ENCODE measurements at places on chromosomes 13 and 19.
A peak's percentile ranks its signal among the peaks of the same experiment; 100 is the strongest.

- DNase-seq = peak; percentile 66
Measured at GRCh38 chr19:19490214-19490968, 25.0 kb downstream of the TSSK6 start.

DNA sequence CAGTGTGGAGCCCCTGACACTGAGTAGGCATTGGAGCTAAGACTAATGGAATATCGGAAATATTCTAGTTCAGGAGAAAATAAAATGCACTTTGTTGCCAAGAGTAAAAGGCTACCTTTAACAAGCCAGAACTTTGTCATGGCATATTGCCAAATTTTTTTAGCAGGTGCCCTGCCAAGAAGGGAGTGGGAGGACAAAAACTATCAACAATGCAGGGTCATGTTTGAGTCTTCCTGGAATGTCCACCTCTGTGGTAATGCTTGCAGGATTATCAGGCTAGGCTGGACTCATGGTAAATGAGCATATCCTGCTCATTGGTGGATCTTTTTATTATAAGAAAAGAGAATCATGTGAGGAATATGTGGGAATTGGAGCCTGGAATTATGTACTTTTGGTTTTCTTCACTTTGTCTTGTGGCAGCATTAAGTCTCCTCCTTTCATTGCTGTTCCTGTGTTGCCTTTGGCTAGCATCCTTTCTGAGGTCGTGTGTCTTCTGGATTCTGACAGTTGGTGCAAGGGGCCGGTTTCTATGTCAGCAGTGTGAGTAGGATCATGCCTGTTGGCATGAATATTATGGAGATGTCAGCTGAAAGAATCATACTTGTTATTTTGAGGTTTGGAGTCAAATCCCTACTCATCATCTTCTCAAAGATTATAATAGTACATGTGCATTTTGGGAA, 122.9 kb upstream of the SPRY2 start:
- DNase-seq = no peak

GRCh38 chr19:31541396-31541795, 192.2 kb upstream of the TSHZ3 start:
- DNase-seq = no peak

- DNase-seq = no peak
Measured at GRCh38 chr19:18723871-18724377, 40.4 kb downstream of the CRTC1 start.

DNA sequence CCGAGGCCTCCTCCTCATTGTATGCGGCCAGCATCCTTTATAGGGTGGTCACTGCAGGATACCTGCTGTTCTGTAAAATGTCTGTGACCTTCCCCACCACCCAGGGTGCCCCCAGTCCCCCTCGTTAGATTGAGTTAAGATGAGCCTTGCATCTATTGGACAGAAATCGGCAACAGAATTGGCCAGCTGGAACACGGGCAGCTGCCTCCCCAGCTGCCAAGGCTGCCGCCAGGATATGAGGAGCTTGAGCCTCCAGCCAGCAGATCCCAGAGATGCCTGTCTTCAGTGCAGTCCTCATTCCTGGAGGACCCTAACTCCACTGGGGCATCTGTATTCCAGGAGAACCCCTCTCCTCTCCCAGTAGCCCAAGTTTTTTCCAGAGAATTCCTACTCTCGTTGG, 463.0 kb downstream of the TSHZ3 start:
- no peak for DNase-seq

DNA sequence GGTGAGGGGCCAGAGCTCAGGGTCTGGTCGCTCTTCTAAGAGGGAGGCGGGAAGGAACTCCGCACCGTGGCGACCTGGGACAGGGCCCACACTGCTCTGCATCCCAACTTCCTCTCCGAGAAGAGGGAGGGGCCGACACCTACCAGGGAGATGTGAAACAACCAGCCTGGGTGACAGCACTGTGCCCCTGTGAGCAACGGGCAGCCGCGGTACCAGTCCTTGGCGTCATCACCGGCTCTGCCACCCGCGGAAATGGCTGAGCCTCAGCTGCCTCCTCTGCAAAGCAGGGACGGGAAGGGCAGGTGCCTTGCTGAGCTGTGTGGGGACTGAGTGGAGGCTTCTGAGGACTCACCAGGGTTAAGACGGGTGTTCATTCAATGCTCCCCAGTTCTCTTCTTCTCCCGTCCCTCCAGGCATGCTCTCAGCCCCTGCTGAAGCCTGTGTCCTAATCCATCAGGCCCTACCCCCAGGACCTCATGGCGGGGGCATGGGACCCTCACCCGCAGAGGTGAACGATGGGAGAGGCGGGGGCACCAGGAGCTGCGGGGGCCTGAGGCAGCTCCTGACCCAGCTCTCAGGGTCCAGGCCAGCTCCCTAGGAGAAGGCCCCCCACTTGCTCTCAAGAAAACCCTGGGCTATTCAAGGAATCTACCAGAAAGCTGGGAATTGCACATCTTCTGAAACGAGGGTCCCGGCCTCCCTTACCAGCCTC, 9.3 kb downstream of the ZNF787 start:
- DNase-seq = no peak

DNA sequence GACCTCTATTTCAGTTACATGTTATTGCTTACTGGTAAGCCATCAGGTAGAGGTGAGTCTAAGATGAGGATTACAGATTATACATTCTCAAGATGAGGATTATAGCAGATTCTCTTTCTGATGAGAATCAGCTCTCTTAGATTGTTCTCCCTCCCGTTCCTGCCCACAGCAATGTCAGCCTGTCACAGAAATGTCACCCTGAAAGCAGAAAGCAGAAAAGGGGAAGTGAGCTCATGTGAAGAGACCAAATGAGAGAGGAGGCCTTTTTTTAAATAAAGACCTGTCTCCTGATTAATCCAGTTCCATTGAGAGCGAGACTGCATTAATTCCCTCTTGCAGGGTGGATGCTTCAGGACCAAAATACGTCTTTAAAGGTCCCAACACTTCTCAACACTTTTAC, 445.6 kb downstream of the KCTD12 start:
- DNase-seq = no peak

DNA sequence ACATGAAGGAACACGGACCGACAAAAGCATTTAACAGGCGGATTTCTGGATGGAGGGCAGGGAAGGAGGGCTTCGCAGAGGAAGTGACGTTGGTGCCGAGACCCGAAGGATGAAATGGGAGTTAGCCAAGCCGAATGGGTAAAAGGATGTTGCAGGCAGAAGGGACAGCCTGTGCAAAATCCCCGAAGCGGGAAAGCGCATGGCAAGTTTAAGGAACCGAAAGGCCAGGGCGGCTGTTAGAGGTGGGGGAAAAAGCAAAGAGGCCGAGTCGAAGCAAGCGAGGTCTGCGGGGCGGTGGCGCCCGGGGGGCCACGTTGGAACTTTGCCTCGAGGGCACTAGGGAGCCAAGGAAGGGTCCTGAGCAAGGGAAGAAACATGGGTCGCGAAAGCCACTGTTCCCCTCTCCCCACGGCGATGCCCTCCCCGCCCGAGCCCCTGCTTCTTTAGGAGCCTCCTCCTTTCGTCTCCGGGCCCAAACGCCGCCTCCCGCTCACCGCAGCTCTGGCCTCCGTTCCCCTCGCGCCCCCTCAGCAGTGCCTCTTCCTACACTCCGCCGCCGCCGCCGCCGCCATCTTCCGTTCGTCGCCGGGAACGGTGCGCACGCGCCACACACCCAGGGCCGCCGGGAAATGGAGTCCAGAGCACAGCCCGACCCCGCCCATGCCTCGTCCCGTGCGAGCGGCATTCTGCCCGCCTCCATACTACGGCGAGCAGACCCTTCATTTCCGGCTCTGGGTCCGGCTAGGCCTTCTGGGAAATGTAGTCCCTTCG, at the start of gene SYMPK:
Gene SYMPK (minus strand): TSS at position 584 of the 771 bp plus-strand sequence. CDS start 8,652 bp downstream, outside the sequence.
- peak; percentile 98 for DNase-seq

DNA sequence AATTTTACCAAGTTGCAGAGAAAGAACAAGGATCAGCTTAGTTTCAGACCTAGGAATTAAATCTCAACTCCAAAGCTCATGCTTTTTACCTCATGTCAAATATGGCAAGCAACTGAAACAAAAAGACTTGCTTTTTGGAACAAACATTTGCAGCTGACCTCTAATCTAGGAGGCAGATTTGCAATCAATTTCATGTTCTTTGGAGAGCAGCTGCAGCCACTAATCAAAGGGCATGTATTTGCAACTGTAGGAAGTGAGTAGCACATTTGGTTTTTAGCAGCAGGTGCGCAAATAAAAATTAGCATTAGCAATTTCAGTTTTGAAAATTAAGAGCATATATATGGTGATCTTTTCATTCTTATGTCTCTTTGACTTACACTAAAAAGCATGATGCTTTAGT, 459.3 kb upstream of the SLC10A2 start:
- no peak for DNase-seq

- no peak for DNase-seq
Measured at GRCh38 chr19:34644991-34645461, 31.9 kb downstream of the SCGB2B2 start.

DNA sequence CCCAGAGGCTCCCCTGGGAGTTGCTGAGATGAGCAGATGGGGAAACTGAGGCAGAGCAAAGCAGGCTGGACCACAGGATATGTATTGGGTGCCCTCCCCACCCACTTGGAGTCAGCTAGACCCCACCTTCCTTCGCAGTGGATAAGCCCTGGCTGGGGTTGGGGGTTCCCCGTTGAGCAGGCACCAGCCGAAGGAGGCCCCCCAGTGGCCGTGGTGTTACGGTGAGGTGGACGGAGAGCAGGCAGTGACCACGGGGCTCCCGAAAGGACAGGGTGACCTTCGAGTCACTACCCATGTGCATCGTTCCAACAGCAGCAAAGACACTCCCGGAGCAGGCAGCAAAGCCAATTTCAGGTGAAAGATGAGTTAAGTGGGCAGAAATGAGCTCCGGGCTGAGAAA, 62.4 kb upstream of the ADGRE5 start:
- no peak for DNase-seq

DNA sequence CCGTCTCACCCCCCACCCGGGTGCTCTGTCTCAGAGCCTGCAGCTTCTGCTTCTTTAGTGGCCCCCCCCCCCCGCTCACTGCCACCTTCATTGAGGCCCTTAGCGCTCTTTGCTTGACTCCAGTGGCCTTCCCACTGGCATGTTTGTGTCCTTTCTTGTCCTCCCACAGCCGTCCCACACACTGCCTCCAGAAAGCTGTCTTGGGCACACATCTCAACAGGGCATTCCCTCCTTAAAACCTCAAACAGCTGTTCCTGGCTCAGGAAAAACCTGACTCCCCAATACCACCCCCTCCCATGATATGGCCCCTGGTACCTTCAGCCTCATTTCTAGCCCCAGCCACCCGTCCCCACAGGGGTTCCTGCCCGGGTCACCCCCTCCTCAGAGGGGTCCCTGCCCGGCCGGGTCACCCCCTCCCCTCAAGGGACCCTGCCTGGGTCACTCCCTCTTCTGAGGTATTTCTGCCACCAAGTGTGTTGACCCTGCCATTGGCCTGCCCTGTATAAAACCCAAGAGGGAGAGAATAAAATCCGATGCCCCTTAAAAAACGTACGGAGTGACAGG, 8.9 kb downstream of the B3GLCT start:
- no peak for DNase-seq

DNA sequence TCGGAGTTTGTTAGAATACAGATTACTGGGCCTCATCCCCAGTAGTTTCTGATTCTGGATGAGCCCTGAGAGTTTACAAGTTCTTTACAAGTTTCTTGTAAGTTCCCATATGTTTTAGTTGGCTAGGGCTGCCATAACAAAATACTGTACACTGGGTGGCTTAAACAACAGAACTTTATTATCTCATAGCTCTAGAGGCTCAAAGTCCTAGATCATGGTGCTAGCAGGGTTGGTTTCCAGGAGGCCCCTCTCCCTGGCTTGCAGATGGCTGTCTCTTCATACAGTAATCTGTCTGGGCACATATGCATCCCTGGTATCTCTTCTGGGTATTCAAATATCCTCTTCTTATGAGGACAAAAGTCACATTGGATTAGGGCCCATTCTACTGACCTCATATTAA, 167.2 kb downstream of the KLF5 start:
- DNase-seq = no peak

GRCh38 chr13:66152596-66152995, 1077.5 kb downstream of the PCDH9 start:
- DNase-seq = no peak

DNA sequence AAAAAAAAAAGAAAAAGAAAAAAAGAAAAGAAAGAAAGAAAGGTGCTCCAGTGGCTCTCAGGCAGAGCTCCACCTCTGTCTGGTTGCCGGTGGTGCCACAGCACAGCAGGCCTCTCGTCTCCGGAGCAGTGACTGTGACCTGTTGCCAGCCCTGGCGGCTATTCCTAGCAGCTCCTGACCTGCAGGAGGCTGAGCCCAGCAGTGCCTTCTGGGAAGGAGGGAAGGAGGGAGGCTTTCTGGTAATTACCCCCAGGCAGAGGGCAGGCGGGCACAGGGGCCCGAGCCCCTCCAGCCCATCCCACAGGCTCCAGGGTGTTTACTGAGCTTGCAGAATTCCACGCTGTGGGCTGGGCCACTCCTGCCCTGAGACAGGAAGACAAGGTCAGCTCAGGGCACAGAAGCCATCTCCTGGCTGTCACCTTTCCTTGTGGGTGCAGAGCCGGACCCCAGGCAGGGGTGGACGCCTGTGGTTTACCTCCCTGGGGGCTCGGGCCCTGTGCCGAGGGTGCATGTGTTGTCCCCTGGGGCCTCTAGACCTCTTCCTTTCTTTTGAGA, 77.9 kb downstream of the GNG7 start:
- no peak for DNase-seq

GRCh38 chr13:97986835-97987234, 33.4 kb downstream of the IPO5 start:
- DNase-seq = no peak

DNA sequence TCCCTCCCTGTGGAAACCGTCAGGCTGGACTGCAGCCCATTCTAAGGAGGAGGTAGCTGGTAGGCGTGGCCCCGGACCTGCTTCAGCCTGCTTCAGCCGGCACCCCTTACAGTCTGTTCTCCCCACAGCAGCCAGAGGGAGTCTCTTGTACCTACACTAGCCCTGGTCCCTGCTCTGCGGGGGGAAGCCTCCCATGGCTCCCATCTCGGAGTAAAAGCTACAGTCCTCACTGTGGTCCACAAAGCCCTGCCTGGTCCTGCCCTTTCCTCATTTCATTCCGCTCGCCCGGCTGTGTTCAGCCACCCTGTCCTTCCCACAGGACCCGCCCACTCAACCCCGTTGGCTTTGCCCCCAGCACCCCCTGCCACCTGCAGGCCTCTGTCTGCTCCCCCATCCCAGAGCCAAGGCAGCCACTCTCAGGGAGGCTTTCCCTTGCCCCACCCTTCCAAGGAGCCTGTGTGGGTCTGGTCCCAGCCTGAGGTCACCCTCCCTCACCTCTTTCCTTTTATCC, 1.3 kb downstream of the PGLYRP1 start:
- DNase-seq = peak; percentile 58

- DNase-seq = no peak
Measured at GRCh38 chr13:105465251-105465650, 1070.2 kb downstream of the EFNB2 start.

GRCh38 chr13:89923736-89924135, 1423.8 kb upstream of the MIR17HG start:
- DNase-seq = no peak

DNA sequence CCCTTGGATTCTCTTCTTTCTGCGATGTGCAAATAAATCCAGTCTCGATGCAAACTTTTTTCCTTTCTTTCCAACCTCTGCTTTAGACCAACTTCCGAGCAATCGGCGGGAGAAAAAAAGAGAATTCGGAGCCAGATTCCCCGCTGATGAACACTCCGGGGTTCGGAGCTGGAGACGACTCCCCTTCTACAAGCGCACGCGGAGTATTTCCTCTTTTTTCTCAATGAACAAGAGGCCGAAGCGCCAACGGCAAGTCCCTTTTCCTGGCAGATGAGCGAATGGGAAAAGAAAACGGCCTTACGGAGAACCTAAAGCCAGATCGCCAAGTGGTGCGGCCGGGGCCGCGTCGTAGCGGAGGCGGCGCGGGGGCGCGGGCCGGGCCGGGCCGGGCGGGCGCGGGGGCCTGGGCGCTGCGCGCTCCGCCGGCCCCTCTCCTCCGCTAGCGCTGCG, 250 bp downstream of the SPRY2 start:
- DNase-seq = no peak
